ENCODE measurements at places on chromosomes 12 and 14.

DNA sequence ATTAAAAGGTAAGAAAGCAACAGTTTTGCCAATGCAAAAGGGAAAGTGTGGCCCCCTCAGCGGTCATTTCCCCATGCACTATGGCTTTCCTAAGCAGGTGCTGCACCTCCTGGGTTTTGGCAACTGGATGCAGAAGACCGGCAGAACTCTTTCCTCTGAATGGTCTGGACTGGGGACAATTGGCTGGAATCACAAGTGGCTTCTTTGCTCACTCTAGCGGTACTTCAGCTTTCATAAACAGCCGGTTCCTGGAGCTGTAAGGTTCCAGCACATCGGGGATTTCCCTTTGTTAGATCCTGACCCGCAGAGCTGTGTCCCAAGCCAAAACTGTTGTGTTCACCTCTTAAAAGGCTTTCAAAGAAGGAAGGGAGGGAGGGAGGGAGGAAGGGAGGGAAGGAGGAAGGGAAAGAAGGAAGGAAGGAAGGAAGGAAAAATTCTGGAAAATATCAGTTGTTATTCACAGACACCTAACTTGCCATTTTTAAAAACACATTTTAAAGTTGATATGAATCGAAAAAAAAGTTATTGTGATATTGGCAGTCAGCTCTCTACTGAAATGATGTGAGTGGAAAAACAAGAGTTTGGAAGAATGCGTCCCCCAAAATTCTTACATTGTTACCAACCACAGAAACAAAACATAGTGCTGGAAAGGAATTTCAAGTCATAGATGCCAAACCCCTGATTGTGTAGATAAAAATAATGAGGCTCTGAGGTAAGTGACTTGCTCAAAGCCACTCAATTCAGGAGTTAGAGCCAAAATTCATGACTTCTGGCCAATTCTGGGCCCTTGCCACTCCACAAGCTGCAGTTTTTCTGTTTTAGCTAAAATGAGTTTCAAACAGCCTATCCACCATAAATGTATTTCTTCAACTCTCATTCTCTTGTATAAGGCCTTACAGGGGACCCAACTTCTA lies 220.6 kb upstream of the HMGA2 start:
- DNase-seq, result no peak

- no peak for DNase-seq
These were observed 27.0 kb downstream of the SYNE3 start for GRCh38 chr14:95489214-95490137.

GRCh38 chr12:76480796-76481195 lies 78.8 kb downstream of the OSBPL8 start:
- no peak for DNase-seq

DNA sequence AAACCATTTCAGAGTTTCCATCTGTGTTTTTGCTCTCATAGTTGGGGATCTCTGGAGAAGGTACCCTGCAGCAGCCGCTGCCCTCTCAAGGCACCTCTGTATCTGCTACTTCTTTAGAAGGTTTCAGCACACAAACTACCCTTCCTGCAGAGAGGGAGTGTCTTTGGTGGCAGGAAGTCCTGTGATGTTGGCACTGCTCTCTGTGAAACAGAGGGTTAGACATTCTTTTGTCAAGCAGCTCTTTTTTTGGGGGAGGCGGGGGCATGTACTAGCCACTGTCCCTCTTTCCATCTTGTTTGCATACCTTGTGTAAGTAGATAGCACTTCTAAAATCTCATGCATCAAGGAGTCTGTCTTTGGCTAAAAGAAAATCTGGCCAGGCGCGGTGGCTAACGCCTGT lies 352.6 kb downstream of the BMP4 start:
- DNase-seq, result no peak

GRCh38 chr12:92857818-92858217 lies 71.3 kb downstream of the EEA1 start:
- no peak for DNase-seq

GRCh38 chr12:42774238-42774637 lies 184.7 kb upstream of the PRICKLE1 start:
- DNase-seq, result no peak

DNA sequence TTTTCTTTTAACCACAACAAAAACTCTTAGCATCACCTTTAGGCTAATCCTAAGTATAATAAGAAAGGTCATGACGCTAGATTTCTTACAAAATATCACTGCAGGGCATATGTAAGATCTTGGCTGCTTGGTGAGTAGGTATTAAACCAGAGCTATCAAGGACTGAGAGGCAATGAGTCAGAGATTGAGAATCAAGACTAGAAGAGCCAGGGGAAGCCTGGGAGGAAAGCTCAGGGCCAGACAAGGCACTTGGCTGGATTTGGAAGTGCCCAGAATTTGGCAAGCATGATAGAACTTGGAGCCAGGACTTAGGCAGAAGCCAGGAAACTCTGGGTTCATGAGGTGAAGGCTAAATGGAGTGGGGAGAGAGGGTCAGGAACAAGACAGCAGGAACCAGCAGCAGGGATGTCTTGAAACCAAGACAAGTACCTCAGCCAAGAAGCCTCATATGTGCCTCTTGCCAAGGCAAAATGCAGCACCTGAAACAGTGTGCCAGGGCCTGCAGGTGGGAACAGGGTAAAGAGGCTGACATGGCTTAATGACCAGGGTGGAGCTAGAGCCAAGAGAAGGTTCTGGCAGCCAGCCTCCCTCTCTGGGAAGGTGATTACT lies 49.9 kb downstream of the PTHLH start:
- DNase-seq, result no peak

- no peak for DNase-seq
These were observed 57.6 kb upstream of the FZD10 start for GRCh38 chr12:130104571-130105106.

GRCh38 chr12:12561371-12562015 lies 1.2 kb downstream of the DUSP16 start:
- DNase-seq, result peak; percentile 49

DNA sequence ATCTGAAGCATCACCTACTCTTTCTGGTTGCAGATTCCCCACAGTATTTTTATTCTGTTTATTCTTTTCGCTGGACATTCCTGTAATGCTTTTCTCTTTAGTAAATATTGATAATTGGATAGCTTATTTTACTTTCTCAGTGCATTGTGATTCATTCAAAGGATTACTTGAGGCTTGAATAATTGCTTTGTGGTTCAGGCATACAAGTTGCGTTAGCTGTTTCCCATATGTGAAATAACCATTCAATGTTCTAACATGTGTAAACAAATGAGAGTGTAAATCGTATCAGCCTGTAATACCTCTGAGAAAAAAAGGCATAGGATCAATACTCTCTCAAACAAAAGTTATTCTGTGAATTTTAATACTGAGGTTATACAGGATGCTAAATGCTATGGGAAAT lies 1004.2 kb upstream of the SEL1L start:
- no peak for DNase-seq

- no peak for DNase-seq
These were observed 25.5 kb upstream of the SNAPC1 start for GRCh38 chr14:61736751-61737150.

GRCh38 chr12:67624355-67624754 lies 24.2 kb upstream of the DYRK2 start:
- DNase-seq, result no peak

GRCh38 chr14:23750357-23750756 lies 114.2 kb downstream of the DHRS2 start:
- no peak for DNase-seq

Measured in activated CD4-positive, alpha-beta T cell treated with anti-CD3 and anti-CD28 coated beads, Interleukin-2, amount 50 U/mL, for 1 hour (primary cell).